ENCODE measurements at places on chromosomes 16 and 17.

DNA sequence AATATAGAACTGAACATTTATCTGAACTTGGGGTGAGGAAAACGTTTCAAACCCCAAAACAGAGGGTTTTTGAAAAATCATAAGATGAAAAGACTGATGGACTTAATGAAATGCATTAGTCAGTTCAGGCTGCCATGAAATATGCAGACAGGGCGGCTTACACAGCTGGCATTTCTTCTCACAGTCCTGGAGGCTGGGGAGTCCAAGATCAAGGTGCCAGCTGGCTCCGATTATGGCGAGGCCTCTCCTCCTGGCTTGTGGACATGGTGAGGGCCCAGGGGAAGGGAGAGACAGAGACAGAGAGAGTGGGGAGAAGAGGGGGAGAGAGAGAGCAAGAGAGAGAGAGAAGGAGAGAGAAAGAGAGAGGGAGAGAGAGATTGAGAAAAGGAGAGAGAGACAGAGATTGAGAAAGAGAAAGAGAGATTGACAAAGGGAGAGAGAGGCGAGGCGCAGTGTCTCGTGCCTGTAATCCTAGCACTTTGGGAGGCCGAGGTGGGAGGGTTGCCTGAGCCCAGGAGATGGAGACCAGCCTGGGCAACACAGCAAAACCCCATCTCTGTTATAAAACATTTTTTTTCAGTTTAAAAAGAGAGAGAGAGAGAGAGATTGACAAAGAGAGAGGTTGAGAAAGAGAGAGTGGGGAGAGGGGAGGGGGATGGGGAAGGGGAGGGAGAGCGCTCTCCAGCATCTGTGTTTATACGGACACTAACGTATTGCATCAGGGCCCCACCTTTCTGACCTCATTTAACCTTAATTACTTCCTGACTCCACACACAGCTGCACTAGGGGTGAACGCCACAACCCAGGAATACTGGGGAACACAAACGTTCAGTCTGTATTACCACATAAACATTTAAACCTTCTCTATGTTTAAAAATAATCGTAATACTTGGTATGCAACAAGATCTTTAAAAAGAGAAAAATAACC, 24.6 kb upstream of the RPH3AL start:
- H3K4me3 ChIP-seq: no peak overlapping the region
- DNase-seq: peak; percentile 66
- H3K4me1 ChIP-seq: peaks cover 6% of the 10 kb centered on the region
- H3K36me3 ChIP-seq: no peaks in the 10 kb centered on the region

DNA sequence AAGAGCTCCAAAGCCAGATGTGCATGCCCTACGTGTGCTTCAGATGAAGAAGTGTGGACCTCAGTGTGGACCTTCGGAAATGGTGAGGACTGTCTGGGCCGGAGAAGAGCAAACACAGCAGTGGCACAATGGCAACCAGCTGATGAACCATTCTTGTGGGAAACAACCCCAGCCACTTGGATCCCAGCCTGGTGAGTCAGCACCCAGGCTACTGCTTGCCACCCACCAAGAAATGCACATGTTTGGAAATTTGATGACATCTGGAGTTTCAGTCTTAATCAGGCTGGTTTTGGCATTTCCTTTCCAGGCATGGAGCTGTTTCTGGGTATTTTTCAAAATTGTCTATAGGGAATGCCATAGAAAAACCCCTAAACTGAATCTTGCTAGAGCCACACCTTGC, 42.7 kb downstream of the DYNLRB2 start:
- H3K4me1 ChIP-seq: no peaks in the 10 kb centered on the region
- no peaks in the 10 kb centered on the region for H3K36me3 ChIP-seq
- no peak for DNase-seq
- no peaks in the 10 kb centered on the region for H3K27me3 ChIP-seq
- no peak overlapping the region for H3K27ac ChIP-seq

- H3K27me3 ChIP-seq: no peaks in the 10 kb centered on the region
- no peaks in the 10 kb centered on the region for H3K36me3 ChIP-seq
- no peak for DNase-seq
- no peak overlapping the region for H3K27ac ChIP-seq
These were observed 142.3 kb downstream of the PMP22 start for GRCh38 chr17:15122857-15123256.

DNA sequence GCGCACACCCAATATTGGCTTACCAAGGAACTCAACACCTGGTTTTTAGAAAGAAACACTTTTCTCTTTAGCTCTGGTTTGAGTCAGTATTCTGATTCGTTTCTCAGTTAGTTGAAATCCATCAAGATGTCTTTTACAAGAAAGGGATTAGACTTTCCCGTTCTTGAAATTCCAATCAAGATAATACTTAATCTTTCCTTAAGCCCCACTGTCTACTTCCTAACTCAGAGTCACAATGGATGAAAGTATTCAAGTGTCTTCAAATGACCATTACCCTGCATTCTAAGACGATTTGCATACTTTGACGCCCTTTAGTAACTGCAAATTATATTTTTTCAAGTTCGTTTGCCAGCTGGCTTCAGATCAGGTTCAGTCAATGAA, 189.8 kb downstream of the USP22 start:
- H3K27ac ChIP-seq: no peak overlapping the region
- H3K36me3 ChIP-seq: no peaks in the 10 kb centered on the region
- DNase-seq: no peak

GRCh38 chr16:50627419-50627818, 53.7 kb downstream of the SNX20 start:
- H3K27ac ChIP-seq: no peak overlapping the region
- no peak for DNase-seq
- H3K36me3 ChIP-seq: no peaks in the 10 kb centered on the region

GRCh38 chr17:74815067-74815466, 38.9 kb upstream of the NAT9 start:
- no peak overlapping the region for H3K4me3 ChIP-seq
- DNase-seq: no peak
- peaks cover 7% of the 10 kb centered on the region for H3K4me1 ChIP-seq
- H3K27ac ChIP-seq: no peak overlapping the region
- peaks cover 38% of the 10 kb centered on the region for H3K36me3 ChIP-seq

DNA sequence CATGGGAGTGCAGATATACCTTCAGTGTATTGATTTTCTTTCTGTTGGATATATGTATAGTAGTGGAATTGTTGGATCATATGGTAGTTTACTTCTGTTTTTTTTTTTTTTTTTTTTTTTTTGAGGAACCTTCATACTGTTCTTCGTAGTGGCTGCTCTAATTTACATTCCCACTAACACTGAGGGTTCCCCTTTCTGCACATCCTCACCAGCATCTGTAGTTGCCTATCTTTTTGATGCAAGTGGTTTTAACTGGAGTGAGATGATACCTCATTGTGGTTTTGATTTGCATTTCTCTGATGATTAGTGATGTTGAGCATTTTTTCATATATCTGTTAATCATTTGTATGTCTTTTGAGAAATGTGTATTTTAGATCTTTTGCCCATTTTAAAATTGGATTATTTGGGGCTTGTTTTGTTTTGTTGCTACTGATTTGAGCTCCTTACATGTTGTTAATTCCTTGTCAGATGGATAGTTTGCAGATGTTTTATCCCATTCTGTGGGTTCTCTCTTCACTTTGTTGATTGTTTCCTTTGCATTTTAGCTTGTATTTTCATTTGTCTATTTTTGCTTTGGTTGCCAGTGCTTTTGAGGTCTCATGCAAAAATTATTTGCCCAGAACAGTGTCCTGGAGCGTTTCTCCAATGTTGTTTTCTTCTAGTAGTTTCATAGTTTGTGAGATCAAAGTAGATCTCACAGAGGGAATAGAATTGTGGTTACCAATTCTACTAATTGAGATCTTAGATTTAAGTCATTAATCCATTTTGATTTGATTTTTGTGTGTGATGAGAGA, 25.0 kb upstream of the BCAS3 start:
- peaks cover 9% of the 10 kb centered on the region for H3K36me3 ChIP-seq
- H3K4me1 ChIP-seq: no peaks in the 10 kb centered on the region
- DNase-seq: no peak

DNA sequence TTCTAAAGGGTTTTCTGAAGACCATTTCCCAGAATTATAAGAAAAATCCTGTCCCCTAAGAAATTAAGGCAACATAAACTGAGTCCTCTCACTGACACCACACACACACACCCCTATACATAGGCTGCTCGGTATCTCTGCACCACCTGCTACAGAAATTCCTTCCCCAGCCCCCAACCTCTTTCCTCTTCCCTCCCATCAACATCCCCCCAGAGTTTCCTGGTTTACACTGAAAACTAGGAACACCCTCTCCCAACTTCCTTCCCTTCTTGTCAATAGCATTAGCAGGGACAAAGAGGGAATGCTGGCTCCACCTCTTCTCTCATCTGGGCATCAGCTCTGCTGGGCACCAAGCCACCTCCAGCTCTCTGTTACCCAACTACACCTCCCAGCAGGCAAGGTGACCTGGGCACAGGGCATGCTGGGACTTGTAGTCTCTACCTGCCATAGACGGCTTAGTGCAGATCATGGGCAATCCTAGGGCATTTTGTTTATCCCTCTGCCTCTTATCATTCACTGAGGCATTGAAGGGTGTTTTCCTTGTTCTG, 15.7 kb downstream of the CAVIN1 start:
- H3K4me3 ChIP-seq: peak overlapping the region; percentile 58
- peaks cover 25% of the 10 kb centered on the region for H3K4me1 ChIP-seq
- H3K27ac ChIP-seq: no peak overlapping the region
